ENCODE measurements at places on chromosomes 3 and 15. TPM values are rescaled to one million over a fixed set of nuclear protein-coding genes. Genes with fewer than 3 reads are reported as not detected.

DNA sequence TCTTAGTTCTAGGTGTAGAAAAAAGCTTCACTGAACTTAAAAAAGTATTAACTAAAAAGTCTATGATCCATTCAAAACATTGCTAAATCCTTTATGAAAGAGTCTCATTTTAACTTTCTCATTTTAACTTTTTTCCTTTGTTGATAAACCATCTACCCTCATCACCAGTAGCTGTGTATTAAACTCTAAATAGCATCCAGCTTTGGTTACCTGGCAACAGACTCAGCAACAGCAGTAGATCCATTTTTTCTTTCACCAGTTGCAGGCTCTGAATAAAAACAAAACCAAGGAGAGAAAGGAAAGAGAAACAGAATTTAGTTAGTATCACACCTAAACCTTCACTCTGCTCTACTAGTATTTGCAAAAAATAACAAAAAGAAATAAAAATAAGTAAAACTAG lies 51.6 kb downstream of the TP53BP1 start:
- no peak for DNase-seq

DNA sequence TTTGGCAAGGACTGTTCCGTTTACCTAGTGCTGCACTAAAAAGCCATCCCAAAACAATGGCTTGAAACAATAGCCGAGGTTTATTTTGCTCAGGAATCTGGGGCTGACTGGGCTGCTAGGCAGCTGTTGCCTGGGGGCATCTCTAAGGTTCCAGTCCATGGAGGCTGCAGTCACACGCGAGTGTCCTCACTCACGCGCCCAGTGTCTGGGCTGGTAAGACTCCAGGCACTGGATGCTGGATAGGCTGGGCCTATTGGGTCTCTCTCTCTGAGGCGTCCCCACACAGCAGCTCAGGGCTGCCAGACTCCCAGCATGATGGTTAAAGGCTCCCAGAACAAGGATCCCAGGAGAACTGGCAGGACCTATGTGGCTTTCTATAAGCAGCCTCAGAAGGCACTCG lies 34.2 kb downstream of the ALS2CL start:
- DNase-seq, result peak; percentile 52

DNA sequence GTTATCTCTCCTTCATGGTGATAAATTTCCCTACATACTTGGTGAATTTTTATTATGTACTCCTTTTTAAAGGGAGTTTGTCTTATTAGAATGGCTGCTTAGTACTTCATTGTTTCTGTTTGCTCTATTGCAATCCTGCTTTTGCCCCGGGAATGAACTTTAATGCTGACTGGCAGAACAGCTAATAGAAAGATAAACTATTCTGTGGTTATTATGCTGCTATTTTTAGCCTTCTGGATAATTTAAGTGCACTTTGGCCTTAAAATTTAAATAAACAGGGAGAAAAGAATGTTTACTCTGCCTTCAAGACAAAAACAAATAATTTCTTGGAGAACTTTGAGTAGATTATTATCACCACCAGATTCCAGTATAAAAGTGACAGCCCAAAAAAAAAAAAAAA lies 413.8 kb upstream of the CCDC54 start:
- DNase-seq, result no peak

- peak; percentile 80 for DNase-seq
Measured at GRCh38 chr3:135229018-135229495, 434.0 kb downstream of the EPHB1 start.

GRCh38 chr3:73270839-73271483 lies 209.5 kb downstream of the EBLN2 start:
- DNase-seq, result no peak

- DNase-seq, result peak; percentile 80
Measured at GRCh38 chr15:100383302-100384107, 41.7 kb upstream of the ADAMTS17 start.

The TRAK1 gene
- 31.0 TPM for total RNA-seq

The EIF4G1 gene
- total RNA-seq, result 476 TPM

The C3orf70 gene
- total RNA-seq, result 0.79 TPM

DNA sequence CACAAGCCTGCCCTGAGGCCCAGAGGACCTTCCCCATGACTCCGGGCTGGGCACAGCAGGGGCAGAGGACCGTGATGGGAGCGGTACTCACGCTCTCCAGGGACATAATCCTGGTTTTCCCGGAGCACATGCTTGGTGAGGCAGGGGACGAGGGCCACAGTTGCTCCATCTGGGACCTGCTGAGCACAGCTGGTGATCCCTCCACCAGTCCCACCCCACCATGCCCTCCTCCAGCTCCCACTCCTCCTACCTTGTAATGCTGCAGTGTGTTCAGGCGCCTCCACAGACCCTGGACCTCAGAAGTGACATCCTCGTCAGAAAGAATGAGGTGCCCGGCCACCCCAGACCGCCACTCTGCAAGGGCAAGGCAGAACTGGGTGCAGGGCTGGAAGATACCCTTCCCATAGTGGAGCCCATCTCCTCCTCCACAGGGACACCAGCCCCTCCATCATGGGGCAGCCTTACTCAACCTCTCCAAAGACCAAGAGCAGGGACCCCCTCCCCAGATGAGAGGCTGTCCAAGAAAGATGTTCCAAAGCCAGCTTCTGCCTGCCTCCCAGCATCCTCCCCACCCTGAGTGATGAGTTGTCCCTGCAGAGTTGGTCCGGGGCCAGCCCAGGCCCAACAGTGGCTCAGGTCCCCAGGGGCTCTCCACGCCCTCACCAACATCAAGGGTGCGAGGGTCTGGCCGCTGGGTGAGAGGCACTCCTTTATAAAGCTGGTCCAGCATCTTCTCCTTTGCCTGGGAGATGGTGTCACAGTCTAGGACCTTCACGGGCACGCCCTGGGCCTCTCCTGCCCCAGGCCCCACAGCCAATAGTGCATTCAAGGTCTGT lies 19.5 kb downstream of the PLXNB1 start:
- peak; percentile 24 for DNase-seq

The ATP10A gene
- not detected for total RNA-seq

DNA sequence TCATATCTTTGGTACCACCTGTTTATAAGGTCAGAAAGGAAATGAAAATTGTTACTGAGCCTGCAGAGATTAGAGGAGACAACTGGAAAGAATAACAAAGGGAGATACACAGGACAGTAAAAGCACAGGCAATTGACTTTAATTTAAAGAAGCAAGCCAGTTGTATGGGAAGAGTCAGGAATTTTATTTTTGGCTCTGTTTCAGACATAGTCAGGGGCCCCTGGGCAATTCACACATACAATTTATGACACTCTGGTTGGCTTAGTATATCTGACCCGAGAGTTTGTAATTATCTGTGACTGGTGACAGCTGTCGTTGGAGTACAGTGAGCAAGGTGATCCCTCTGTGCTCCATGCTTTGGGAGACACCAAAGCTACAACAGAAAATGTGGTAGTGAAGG lies 591.9 kb upstream of the NECTIN3 start:
- no peak for DNase-seq

DNA sequence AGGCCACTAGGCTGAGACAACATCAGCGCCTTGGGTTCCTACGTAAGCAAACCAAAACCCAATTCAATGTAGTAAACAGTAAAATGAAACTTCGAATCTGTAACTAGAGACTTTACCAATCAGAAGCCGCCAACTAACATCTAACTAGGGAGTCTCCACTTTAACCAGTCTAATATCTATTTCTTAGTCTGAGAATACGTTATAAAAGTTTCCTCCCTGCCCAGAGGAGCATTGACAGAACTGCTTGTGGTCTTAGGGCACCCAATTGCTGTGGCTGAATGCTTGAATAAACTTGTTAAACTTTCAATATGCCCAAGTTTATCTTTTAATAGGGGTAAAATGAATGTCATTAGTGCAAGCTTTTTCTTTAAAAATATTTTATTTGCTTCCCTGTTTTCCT lies 4.3 kb downstream of the CP start:
- no peak for DNase-seq

DNA sequence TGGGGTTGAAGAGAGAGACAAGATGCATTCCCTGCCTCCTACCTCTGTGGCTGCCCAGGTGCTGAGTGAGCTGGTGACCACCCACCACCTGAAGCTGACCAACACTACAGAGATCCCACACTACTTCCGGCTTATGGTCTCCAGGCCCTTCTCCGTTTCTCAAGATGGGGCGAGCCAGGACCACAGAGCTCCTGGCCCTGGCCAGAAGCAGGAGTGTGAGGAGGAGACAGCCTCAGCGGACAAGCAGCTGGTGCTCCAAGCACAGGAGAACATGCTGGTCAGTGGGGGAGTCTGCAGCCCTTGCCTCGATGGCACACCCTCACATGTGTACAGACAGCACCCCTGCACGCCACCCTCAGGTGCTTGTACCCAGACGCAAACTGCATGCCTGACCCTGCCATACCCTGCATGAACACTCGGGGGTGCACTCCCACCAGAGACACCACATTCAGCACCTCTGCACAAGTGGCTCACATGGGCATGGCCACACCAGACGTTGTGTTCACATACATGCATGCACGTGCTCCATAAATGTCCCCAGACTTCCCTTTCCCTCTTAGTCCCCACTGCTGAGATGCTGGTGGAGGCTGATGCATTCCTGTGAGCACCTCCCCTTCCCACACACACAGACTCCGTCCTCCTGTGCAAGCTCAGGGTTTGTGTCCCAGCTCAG lies 19.0 kb downstream of the ACAA1 start:
- DNase-seq, result peak; percentile 89

GRCh38 chr15:55402707-55403106 lies 5.5 kb downstream of the CCPG1 start:
- DNase-seq, result no peak

GRCh38 chr15:77646104-77646694 lies 13.5 kb upstream of the LINGO1 start:
- DNase-seq, result no peak

- no peak for DNase-seq
Measured at GRCh38 chr3:149850787-149851584, 38.0 kb downstream of the RNF13 start.

DNA sequence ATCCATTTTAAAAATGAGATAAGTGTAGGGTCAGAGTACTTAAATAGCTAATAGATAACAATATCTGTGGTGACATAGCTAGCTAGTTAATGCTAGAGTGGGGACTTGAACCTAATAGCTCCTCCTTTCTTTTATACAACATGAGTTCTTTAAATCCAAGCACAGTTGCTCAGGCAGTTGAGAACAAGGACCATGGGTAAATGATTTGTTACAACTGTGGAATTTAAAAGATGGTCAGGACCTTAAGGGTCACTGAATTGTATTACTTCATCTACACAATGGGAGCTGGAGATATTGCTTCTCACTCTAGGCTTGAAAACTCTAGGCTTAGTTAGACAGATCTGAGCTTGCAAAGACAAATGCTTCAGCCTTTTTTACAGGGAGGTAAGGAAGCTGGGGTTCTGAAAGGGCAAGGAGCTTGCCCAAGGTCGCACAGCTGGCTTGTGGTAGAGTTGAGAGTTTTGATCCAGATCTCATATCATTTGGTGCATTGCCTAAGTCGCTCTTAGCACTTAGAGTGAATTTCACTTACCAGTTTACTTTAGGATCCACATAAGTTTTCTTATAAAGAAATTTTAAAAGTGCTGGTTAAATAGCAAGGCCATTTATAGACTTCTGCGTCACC lies 90.2 kb downstream of the EDEM1 start:
- no peak for DNase-seq

The GRAMD1C gene
- total RNA-seq, result 3.4 TPM

The DUOXA2 gene
- not detected for total RNA-seq

The SIAH2 gene
- 15.5 TPM for total RNA-seq

The WDR93 gene
- 0.64 TPM for total RNA-seq

- no peak for DNase-seq
Measured at GRCh38 chr15:80893777-80894176, 95.8 kb downstream of the MESD start.

DNA sequence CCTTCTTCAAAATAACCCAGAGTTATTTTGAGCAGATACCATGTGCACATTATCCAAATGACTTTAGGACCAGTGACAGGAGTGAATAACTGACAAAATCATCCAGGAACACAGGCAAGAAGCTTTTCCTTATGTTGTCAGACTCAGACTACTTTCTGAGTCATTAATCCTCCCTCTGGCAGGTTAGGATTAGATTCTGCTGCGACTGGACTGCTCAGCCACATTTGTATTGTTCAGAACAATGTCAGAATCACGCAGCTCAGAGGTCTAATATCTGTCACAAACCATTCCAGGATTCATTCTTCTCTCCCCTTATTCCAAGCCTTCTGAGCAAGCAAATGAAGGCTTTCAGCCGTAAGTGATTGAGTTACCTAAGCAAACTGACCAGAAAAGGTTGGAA lies 34.8 kb upstream of the FAM174B start:
- no peak for DNase-seq

The C3orf49 gene
- total RNA-seq, result not detected

The TRIP4 gene
- 30.6 TPM for total RNA-seq

- no peak for DNase-seq
Measured at GRCh38 chr3:150605998-150606641, 3.0 kb downstream of the SELENOT start.

The CFAP161 gene
- not detected for total RNA-seq

DNA sequence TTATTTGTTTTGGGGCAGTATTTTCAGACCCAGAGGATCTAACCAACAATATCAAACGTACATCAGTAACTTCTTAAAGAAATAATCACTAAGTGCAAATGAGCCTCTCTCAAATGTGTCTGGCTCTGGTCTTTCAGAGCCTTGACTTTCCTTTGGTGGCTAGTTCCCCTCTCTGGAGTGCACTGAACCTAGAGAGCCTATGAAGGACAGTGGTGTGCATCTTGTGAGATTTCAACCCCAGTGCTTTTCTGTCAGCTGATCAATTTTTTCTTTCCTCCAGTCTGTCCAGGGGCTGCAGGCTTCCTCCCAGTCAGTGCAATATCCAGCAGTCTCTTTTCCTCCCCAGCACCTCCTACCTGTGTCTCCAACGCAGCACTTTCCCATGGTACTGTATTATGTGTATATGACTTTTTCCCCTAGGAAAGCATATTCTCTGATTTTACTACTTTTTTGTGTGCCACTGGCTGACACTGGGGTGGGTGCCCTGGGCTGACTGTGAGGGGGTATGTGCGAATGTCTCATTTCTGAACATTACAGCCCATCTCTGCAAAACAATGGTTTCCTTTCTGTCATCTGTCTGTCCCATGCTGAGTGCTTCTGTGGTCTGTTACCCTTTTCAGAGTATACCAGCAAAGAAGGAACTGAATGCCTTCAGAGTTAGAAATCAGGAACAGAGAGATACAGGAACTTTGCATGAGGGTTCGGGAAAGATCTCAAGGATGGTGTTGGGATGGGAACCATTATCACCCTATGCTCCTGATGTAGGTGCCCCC lies 98.8 kb downstream of the ARPP21 start:
- DNase-seq, result no peak

The RASL12 gene
- 27.2 TPM for total RNA-seq

Data from endodermal cell (in vitro differentiated cells).